ENCODE measurements at places on chromosomes 4 and X.

GRCh38 chrX:20362268-20363267 is 95.9 kb upstream of the RPS6KA3 start:
- no peak for DNase-seq

DNA sequence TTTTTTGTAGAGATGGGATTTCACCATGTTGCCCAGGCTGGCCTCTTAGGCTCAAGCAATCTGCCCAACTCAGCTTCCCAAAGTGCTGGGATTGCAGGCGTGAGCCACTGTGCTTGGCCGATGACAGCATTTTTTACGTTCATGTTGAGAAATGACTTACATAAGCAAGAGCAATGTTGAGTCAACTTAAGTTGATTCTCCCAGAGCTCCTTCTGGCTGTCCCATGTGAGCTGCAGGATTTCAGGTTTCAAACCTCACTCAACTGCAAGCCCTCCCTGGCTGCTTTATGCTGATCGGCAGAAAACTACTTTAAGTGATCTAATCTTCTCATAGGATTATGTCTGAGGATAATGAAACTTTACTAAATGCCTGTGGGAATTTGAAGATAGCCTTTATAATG is 86.8 kb downstream of the GC start:
- DNase-seq: no peak

GRCh38 chr4:104353481-104353880 is 141.2 kb downstream of the CXXC4 start:
- DNase-seq: no peak

DNA sequence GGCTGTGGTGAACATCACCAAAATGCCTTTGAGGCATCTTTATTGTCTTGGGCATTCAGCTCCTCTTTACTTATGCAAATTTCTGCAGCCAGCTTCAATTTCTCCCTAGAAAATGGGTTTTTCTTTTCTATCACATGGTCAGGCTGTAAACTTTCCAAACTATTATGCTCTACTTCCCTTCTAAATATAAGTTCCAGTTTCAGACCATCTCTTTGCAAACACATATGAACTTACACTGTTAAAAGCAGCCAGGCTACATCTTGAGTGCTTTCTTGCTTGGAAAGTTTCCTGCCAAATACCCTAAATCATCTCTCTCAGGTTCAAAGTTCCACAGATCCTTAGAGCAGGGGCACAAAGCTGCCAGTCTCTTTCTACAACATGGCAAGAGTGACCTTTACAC is 13.2 kb downstream of the SCLT1 start:
- no peak for DNase-seq

GRCh38 chr4:121177246-121178137 is 13.4 kb upstream of the TNIP3 start:
- DNase-seq: no peak

Data from nephron progenitor cell (in vitro differentiated cells).